ENCODE measurements at places on chromosomes 7 and 10.
A peak's percentile ranks its signal among the peaks of the same experiment; 100 is the strongest.

DNA sequence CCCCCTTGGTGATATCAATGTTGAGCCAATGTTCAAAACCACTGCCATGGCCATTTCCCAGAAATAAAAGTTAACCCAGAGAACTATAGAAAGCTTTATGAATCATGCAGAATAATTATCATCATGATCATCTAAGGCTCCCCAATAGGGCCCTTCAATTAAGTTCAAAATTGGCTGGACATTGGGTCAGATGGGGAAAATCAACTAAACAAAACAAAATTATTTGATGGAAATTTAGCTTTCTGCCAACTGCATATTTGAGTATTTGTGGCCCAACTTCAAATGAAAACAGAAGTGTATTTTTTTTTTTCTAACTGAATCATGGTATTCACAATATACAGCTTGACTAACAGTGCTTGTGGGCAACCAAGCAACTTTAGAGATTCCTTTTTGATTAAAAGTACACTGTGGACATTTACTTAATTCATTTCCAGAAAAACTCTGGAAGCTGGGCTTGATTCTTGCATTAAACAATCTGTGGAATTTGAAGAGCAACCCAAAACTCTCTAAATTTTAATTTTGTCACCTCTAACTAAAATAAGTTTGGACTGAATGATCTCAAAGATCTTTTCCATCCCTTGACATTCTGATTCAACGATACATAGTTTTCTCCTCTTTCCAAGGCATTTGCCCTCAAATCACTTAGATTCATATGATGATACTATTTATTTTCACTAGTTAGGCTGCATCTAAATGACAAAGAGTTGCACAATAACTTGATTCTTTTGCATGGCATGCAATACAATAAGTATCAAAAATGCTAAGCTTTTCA, 203.2 kb downstream of the AHR start:
- DNase-seq = no peak

GRCh38 chr10:88975377-88975720, 15.2 kb upstream of the FAS start:
- no peak for DNase-seq

DNA sequence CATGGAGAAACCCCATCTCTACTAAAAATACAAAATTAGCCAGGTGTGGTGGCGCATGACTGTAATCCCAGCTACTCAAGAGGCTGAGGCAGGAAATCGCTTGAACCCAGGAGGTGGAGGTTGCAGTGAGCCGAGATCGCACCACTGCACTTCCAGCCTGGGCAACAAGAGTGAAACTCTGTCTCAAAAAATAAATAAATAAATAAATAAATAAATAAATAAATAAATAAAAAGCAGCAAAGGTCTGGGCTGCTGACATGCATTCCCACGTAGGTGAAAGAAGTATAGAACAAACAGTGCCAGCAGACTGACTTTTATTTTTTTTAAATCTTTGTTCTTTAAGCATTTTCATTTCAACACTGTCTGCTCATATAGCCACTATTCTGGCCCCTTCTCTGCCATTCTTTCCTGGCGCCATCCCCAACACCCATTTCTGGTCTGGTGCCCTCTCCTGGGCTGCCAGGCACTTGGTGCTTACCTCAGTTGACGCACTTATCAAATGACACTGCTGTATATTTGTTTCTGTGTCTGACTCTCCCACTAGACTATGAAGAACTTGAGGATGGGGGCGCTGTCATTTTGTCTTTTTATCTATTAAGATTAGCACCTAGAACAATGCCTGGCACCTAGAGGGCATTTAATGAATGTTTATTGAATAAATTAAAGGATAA, 15.6 kb downstream of the FAM107B start:
- DNase-seq = no peak

GRCh38 chr10:100510533-100511308, 8.9 kb downstream of the SEC31B start:
- DNase-seq = no peak

- DNase-seq = no peak
These were observed 202.3 kb downstream of the GRID1 start for GRCh38 chr10:86164174-86164774.

DNA sequence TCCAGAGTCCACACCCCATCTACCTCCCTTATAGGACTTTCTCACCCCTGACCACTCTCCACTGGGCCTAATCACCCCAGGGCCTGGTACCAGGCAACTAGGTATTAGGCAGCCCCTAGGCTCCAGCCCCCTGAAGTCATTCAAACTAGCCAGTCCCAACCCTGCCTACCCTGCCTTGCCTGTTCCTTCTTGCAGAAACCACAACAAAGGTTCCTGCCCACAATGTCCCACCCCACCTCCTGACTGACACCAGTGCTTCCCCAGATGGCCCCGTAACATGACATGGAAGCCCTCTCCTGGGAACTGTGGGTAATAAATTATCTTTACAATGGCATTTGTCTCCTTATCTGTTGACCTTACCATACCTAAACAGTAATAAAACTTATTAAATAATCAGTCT, 100.6 kb upstream of the PDE1C start:
- no peak for DNase-seq

DNA sequence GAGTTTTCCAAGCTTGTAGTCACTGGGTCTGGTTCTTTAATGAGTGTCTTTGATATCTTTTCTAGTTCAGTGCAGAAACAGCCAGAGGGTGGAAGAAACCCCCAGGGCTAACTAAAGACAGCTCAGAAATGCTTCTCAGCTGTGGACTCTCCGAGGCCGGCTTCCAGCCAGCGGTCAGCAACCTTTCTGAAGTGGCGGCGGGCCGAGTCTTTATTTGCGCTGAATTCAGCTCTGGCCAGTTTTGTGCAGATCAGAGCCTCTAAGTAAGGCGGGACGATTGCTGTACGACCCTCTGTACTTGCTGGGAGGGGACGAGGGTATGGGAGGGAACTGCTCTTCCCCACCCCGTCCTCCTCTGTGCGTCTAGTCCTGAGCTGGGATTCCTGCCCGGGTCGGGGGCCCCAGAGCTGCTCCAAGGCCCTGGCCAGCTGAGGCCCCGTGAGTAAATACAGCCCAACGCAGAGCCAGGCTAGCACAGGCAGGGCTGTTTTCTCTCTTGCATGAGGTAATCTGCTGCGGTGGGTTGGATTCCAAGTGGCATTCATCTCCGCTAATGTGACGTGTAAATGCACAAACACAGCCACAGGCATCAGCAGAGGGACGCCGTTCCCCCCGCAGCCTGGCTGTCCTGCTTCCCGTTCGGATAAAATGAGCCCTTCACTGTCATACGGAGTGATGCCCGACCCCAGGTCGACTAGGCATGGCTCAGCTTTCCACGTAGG, 159.8 kb downstream of the PIP4K2A start:
- no peak for DNase-seq

- DNase-seq = no peak
These were observed 84.9 kb downstream of the GPAM start for GRCh38 chr10:112098682-112099081.

GRCh38 chr7:135109562-135109961, 38.3 kb upstream of the TMEM140 start:
- no peak for DNase-seq

- DNase-seq = no peak
These were observed 605.4 kb downstream of the KCNMA1 start for GRCh38 chr10:77032188-77032570.

GRCh38 chr10:14573666-14574261, 200.9 kb downstream of the FAM107B start:
- DNase-seq = peak; percentile 87

DNA sequence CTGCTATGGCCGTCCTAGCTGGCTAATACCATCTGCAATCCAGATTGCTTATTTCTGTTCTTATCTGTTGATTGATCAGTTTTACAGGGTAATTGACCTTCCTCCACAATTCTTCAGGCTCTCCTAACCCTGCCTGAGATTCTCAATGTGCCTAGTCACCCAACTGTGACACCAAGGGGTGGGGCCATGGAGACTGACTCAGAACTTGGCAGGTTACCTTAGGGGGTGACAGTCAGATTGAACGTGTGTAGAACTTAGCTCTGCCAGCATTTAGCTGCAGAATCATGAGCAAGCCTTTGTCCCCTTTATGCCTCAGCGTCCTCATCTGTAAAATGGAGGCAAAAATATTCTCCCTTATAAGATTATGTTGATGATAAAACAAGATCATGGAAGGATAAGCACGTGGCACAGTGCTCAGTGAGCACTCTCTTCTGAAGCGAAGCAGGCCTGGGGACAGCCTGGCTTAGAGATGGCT, 19.1 kb upstream of the LEP start:
- DNase-seq = no peak

DNA sequence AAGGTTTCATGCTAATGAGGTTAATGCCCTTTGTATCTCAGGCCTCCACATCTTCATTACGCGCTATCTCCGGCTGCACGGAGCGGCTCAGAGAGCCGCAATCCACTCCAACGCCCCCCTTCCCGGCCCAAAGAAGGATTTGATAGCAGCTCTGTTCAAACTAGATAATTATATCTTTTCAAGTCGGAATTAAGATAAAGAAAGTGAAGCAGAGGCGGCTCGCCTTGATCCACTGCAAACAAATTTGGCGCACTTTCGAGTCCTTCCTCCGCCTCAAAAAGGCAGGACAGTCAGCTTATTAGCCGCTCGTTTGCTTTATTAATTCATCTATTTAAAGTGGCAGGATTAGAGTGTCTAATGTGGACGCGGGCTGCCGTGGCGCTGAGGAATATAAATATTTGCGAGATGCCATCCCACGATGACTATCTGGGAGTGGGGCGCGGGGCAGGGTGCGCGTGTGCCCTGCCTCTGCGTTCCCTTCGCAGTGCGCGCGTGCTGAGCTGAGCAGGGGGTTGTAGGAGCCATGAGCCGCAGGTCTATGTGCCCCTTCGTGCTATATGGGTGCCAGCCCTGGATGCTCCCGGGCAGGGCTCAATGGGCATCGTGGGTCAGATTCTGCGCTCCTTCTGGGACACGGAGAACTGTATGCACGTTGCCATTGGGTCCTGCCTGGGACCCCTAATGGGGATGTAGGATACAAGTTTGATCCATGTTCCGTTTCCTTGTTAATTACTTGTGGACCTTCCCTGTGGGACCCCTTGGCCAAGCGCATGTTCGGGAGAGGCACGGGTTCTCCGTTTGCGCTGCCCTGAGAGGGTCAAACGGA, 9.0 kb downstream of the EMX2 start:
- DNase-seq = no peak

GRCh38 chr7:100801833-100802568, 25.3 kb downstream of the EPHB4 start:
- DNase-seq = no peak

DNA sequence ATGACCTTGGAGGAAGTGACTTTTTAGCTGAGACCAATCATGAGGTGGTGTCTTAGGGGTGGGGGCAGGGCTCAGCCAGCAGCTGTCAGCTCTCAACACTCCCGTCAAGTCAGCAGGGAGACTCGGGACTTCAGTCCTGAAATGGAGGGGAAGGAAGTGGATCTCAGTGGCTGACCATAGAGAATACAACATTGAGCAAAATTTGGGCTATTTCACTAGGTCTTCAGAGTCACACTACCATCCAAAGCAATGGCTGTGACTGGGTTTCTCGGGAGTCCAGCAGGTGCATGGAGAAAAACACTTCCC, 16.8 kb upstream of the GIMAP6 start:
- DNase-seq = no peak

- no peak for DNase-seq
These were observed 13.9 kb downstream of the PARD3 start for GRCh38 chr10:34801097-34801733.

DNA sequence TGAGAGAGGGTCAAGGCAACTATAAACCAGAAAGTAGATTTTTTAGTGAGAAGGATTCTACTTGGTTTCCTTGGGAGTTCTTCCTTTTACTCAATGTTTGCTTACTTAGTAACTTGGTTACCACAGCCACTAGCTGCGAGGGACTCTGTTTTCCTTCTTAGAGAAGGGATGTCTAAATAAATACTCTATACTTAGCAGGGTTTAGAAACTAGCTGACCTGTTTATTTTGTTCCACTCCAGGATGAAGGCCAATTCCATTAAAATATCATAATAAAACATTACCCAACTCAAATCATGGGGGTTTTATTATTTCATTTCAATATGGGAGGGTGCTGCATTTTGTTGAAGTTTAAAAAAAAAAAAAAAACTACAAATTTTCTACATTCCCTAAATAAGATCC, 87.3 kb downstream of the PPP1R3A start:
- DNase-seq = no peak

- no peak for DNase-seq
These were observed 437.0 kb upstream of the MGMT start for GRCh38 chr10:129029851-129030602.

DNA sequence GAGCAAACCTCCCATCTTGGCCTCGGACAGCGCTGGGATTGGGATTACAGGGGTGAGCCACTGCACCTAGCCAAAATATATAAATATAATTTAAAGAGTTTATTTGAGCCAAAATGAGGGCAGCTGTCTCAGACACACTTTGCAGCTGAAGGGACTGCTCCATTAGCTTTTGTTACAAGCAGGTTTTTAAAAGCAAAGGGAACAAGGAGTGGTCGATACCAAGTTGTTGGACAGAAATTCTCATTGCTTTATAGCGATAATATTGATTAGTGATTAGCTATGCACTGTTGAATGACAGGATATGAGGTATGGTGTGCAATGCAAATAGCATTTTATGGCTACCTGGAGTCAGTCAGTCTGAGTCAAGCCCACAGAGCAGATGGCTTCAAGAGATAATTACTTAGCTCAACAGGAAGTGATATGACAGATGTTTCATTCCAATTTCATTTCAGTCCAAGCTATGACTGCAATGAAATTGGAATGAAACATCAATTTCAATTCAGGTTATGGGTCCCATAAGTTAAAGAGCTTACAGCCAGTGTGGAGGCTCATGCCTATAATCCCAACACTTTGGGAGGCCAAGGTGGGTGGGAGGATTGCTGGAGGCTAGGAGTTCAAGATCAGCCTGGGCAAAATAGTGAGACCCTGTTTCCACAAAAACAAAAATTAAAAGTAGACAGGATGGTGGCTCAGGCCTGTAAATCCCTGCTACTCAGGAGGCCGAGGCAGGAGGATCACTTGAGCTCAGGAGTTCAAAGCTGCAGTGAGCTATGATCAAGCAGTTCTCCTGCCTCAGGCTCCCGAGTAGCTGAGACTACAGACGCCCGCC, 23.1 kb downstream of the TYW1 start:
- peak; percentile 63 for DNase-seq

DNA sequence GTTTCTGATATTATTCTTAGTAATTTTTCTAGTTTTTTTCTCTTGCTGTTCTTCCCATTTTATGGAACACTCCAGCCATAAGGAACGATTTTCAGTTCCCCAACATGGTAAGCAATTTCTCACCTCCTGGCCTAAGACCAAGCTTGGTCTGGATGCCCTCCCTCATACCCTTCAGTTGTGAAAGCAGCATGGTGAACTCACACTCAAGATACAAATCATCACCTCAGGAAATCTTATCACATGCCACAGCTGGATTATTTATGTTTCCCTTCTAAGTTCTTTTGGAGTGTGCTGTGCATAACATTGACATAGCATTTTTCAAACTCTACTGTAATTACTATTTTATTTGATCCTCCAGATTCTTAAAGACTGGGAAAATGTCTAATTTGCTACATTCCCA, 216.6 kb downstream of the AGMO start:
- no peak for DNase-seq

DNA sequence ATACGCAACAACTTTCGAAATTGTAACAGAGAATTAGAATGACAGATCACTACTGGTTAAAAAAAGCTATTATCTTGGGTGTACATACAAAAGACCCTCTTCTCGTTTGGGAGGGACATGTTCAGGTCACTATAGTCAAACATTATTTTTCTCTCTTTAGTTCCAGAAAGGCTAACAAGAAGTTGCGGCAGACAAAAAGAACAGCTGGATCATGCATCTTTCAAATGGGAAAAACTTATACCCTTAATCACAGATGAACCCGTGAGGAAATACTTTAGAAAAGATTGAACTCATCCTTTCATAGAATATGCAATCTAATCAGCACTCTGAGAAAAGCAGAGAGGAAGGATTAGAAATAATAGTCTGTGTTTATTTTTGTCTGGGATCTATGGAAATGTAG, 72.5 kb downstream of the EVX1 start:
- no peak for DNase-seq

All from kidney capillary endothelial cell (primary cell).